ENCODE measurements at places on chromosomes 2 and 18. TPM values are rescaled to one million over a fixed set of nuclear protein-coding genes. Genes with fewer than 3 reads are reported as not detected.

Gene ALPG
- total RNA-seq: not detected

Gene ANKRD62
- not detected for total RNA-seq

Gene ACSL3
- total RNA-seq: 48.8 TPM

Gene CFAP53
- not detected for total RNA-seq

Gene TWIST2
- 2.6 TPM for total RNA-seq

Gene TUBA3E
- total RNA-seq: 60.2 TPM

Gene MPP4
- total RNA-seq: not detected

Gene EPC2
- total RNA-seq: 24.2 TPM

Gene CRYBA2
- total RNA-seq: not detected

Gene CD28
- total RNA-seq: 0.92 TPM

Gene CPO
- 0.27 TPM for total RNA-seq

Gene GAD1
- total RNA-seq: not detected

Gene FLACC1
- 5.0 TPM for total RNA-seq

Gene KRCC1
- 24.1 TPM for total RNA-seq

Gene PRPF40A
- total RNA-seq: 33.2 TPM

Gene NYAP2
- total RNA-seq: not detected

Gene GALNT3
- 0.17 TPM for total RNA-seq

Gene OSBPL1A
- 95.2 TPM for total RNA-seq

Gene SERPINB13
- not detected for total RNA-seq

Gene EPHA4
- 16.3 TPM for total RNA-seq

Gene CROCC2
- not detected for total RNA-seq

Gene FBXO48
- total RNA-seq: 0.92 TPM

Gene USP34
- 39.8 TPM for total RNA-seq

Gene GALNT13
- total RNA-seq: 0.15 TPM

Gene NRP2
- 9.7 TPM for total RNA-seq

Gene DNAJC5G
- 2.1 TPM for total RNA-seq

Gene SLC66A3
- total RNA-seq: 6.8 TPM

Gene UGP2
- 368 TPM for total RNA-seq

Gene VWC2L
- total RNA-seq: not detected

Gene CYTIP
- total RNA-seq: 1.2 TPM

Gene SPEG
- 111 TPM for total RNA-seq

Gene AMER3
- total RNA-seq: not detected

Gene IL1RN
- 0.57 TPM for total RNA-seq

Gene DHRS9
- 0.74 TPM for total RNA-seq

Gene DSG3
- total RNA-seq: not detected

Gene FEV
- not detected for total RNA-seq

Gene SMARCAL1
- 9.8 TPM for total RNA-seq

Gene NT5C1B
- not detected for total RNA-seq

Gene SRD5A2
- total RNA-seq: not detected

Gene REV1
- 74.2 TPM for total RNA-seq

Gene SPAG16
- 18.7 TPM for total RNA-seq

Gene QPCT
- total RNA-seq: 0.77 TPM

Gene BOD1L2
- total RNA-seq: not detected

Gene BOLL
- total RNA-seq: not detected

Gene COL4A4
- 9.8 TPM for total RNA-seq

Gene DSG4
- total RNA-seq: not detected

Gene SLC9A2
- 0.15 TPM for total RNA-seq

Gene RAD51AP2
- total RNA-seq: 0.10 TPM

Gene TMEM214
- total RNA-seq: 30.9 TPM

Gene DOK6
- total RNA-seq: 15.5 TPM

Gene ELOA2
- total RNA-seq: not detected

Gene PTPRM
- 100 TPM for total RNA-seq

Gene HRH4
- total RNA-seq: 0.17 TPM

Gene SLC23A3
- total RNA-seq: 0.37 TPM

Gene ABCB11
- total RNA-seq: 0.25 TPM

Gene MAL
- total RNA-seq: 3.9 TPM

Gene EPB41L3
- 6.8 TPM for total RNA-seq

Gene FANCL
- total RNA-seq: 12.0 TPM
